PC-3 (cell line): ENCODE measurements at places on chromosomes 3 and 15. TPM values are rescaled to one million over a fixed set of nuclear protein-coding genes. Genes with fewer than 3 reads are reported as not detected.

Gene VGLL3
- 1.3 and 1.8 TPM in 2 replicates for total RNA-seq

Gene FETUB
- total RNA-seq = not detected in 2 replicates

Gene TMCO5A
- not detected in 2 replicates for total RNA-seq

Gene MKRN3
- 0.18 and 1.8 TPM in 2 replicates for total RNA-seq

Gene RBMS3
- 5.4 and 13.5 TPM in 2 replicates for total RNA-seq

Gene GOLGA6B
- total RNA-seq = 0.11 TPM in 1 of 2 replicates, not detected in the other

Gene ADAMTS9
- total RNA-seq = 0.55 TPM in 1 of 2 replicates, not detected in the other

Gene SLC51A
- 9.7 and 10.0 TPM in 2 replicates for total RNA-seq
